ENCODE measurements at places on chromosomes 11 and 22. TPM values are rescaled to one million over a fixed set of nuclear protein-coding genes. Genes with fewer than 3 reads are reported as not detected.

The SPATA19 gene
- total RNA-seq: not detected

The EEF1G gene
- 1,318 TPM for total RNA-seq

The DDX17 gene
- total RNA-seq: 423 TPM

The GALNT18 gene
- total RNA-seq: 8.1 TPM

The KCNJ11 gene
- not detected for total RNA-seq

The IGLL1 gene
- not detected for total RNA-seq

The TSPAN18 gene
- 0.10 TPM for total RNA-seq

The TBX10 gene
- not detected for total RNA-seq

The PLAAT5 gene
- not detected for total RNA-seq

The OR4D5 gene
- not detected for total RNA-seq

The C1QTNF4 gene
- total RNA-seq: 0.17 TPM
